ENCODE measurements at places on chromosomes 6 and 20.
A peak's percentile ranks its signal among the peaks of the same experiment; 100 is the strongest.

DNA sequence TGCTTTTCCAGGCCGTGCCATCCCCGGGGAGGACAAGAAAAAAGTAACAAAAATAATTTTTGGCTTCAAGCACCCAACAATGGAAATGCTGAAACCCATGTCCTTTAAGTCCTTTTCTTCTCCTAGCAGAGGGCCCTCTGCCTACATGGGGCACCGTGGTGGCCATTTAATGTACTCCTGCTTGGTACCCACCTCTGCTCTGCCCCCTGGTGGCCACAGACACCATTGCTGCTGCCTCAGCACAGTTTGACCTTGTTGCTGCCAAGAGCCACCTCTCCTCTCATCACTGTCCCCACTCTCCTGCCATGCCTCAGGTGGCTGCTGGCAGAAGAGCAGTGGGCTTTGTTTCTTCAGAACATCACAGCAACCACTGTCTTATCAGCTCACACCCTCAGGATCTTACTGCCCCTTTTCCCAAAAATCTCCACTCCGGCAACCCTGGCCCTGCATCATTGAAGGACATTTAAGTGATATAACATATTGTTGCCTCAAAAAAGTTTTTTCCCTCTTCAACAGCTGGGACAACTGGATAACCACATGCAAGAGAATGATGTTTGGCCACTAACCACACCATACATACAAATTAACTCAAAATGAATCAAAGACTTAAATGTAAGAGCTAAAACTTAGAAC, 12.9 kb upstream of the ARMC2 start:
- peak; percentile 93 for DNase-seq

- no peak for DNase-seq
These were observed 1.3 kb upstream of the CST9L start for GRCh38 chr20:23569570-23569969.

DNA sequence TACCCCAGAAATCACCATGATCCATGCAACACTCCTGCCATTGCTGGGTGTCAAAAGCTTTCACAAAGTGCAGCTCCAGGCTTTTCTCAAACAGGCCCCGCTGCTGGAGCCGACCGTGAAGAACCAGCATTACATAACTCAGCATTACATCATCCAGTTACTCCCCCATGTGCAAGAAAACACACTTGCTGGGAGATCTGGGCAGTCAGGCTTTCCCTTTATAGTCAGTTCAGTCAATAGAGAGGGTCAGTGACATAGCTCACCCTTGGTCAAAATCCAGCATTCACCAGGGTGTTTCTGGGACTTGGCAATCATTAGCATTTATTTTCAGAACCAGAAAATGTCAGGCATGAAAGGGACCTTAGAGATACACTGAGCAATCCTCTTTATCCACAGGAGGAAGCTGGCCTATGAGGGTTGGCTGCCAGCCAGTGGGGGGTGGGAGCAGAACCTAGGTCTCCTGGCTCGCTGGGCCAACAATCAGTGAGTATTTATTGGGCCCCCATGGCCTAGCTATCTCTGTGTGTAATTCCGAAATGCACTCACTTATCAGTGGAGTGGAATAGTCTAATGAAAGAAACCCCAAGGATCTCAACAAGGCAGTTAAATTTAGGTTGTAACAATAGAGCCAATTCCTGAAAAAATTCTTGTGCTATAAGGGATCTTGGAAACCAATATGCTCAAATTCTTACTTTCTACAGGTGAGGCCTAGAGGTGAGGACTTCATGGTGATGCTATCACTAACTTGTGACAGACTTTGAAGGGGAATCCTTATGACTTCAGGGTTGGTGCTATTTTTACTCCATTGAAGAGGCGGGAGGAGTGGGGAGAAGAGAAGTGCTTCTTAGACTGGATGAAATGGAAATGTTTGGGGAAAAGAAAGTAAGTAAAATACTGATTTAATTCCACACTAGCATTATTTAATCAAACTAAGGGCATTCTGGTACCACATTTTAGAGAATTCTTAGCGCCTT, 54.6 kb downstream of the LYRM4 start:
- no peak for DNase-seq

DNA sequence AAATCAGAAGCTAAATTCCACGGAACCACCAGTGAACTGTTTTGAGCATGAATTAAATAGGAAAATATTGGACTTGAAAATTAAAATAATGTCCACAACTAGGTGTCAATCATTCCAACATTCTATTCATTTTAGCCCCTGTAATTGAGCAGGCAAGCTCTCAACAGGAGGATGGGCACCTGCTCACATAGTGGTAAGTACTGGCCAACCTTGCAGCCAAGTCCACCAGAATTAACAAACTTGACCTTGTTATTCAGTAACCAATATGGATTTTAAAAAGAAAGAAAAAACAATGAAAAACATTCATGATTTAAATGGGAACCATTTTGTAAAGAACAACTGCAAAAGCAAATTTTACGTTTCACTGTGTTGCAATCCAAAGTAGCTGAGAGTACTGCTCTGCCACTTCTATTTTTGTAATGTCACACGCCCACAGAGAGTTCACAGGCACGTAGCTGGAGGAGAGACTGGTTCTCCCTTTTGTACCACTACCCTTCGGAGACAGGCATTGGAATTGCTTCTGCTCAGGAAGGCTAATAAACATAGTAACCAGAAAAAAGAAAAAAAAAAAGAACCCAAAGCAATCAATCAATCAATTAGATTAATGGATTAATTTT, 75.2 kb upstream of the F13A1 start:
- no peak for DNase-seq

- no peak for DNase-seq
These were observed 19.4 kb upstream of the SDHAF4 start for GRCh38 chr6:70547313-70547712.

DNA sequence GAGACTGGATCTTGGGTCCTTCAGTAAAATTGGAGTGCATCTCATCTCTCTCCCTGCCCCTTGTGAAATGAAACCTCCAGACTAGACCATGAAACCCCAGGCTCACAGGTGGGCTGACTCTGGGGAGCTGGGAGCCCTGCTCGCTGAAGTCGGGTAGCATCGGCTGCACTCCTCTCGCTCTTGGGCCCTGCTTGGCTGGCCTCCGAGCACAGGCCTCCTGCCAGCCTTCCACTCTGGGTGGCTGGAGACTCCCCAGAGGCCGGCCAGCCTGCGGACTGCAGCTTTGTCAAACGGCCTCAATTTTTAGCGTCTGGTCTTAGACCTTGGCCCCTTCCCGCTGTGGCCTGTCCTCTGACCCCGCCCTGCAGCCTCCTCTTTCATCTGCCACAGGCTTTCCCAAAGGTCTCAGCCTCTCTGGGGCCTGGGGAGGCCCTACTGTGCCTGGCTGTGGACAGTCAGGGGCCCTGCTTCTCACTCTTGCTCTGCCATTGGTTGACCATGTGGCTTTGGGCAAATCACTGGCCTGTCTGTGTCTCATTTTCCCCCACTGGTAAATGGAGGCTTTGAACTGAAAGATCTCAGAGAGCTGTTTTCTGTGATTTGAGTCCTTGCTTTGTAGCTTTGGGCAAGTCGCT, 45.1 kb downstream of the SRC start:
- DNase-seq: no peak

DNA sequence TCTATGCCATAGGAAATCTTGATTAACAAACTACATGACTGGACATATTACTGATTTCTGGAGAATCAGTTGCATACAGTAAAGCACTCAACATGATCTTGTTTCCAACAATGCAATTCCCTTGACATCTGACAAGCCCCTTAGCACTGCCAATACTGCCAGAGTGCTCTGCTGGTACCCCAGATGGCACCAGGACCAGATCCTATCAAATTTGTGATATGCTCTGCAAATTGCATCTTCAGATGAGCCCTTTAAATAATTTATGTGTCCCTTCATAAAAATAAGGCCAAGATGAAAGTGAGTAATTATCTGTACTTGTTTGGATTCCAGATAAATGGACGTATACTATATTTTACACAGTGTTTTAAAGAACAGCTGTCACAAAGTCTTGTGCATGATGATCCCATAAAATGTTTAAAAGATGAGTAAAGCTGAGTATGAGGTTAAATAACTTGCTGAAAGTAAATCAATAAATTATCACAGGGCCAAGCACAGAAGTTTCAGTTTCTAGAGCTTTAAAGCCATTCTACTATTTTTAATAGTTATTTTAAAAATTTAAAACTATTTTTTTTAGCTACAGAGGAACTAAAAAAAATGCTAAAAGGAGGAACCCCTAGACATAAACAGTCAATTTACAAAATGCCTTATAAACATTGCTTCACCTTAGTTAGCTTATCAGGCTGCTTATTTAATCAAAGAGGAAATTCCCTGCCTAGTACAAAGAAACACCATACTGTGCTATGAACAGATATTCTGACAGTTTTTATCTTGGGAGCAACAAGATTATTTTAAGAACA, 42.1 kb downstream of the NUDT3 start:
- no peak for DNase-seq

DNA sequence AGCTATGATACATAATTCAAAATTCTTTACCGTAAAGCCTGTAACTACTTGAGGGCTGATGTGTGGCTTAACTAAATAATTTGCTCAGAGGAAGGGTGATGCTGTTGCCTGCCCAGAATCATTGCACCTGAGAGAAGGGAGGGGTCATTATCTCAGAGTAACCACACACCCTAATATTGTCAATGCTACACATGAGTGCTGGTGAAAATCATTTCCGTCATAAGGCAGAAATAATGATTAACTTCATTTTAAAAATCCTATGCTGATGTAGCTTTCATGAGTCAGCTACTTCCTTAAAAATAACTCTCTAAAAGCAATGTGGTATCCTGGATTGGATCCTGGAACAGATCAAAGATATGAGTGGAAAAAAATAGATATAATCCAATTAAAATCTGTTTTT, 146.4 kb upstream of the FAM83B start:
- DNase-seq: no peak

DNA sequence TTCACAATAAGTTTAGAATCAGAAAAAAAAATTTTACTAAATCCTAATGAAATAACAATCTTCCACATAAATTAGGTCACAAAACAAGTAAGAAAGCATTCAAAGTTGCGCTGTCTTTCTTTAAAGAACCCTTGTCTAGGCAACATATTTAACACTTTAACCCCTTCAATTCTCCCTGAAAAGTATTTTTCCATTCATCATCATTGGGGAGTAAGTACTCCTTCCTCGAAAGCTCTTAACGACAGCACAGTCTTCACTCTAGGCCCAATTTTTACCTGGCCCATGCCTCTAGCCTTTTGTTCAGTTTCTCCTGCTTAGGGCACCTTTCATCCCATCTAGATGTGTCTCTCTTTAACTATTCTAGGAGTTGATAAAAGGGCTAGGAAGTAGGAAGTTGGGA, 2.6 kb downstream of the TSPYL1 start:
- DNase-seq: no peak

GRCh38 chr6:41588111-41588510, 41.9 kb downstream of the FOXP4 start:
- no peak for DNase-seq

- no peak for DNase-seq
These were observed 167.2 kb upstream of the MAP3K7 start for GRCh38 chr6:90753820-90754643.

GRCh38 chr6:22598339-22598738, 29.0 kb downstream of the HDGFL1 start:
- no peak for DNase-seq

- no peak for DNase-seq
These were observed 68.0 kb upstream of the KCNQ5 start for GRCh38 chr6:72553531-72554511.

GRCh38 chr6:29439006-29439405, at the start of gene OR10C1:
TSS of gene OR10C1 (plus strand) at chr6:29439306. CDS start at chr6:29440016, 710 bp downstream.
- no peak for DNase-seq

GRCh38 chr6:22784601-22785410, 215.4 kb downstream of the HDGFL1 start:
- DNase-seq: no peak

DNA sequence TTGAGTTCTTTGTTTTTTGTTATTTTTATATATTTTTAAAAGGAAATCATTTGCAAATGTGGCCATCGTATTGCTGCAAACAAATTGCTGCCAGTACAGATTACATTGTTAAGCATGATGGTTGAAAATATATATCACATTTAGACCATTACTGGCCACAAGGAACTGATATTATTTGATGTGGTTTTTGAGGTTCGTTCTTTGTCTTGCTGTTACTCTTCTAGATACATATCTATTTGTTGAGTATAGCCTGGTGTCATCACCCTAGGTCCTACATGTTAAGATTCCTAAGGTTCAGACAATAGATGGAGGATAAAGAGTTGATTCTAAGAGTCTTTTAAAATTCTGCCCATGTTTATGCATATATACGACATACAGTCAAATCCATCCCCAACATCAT, 306.0 kb downstream of the FARS2 start:
- DNase-seq: no peak

DNA sequence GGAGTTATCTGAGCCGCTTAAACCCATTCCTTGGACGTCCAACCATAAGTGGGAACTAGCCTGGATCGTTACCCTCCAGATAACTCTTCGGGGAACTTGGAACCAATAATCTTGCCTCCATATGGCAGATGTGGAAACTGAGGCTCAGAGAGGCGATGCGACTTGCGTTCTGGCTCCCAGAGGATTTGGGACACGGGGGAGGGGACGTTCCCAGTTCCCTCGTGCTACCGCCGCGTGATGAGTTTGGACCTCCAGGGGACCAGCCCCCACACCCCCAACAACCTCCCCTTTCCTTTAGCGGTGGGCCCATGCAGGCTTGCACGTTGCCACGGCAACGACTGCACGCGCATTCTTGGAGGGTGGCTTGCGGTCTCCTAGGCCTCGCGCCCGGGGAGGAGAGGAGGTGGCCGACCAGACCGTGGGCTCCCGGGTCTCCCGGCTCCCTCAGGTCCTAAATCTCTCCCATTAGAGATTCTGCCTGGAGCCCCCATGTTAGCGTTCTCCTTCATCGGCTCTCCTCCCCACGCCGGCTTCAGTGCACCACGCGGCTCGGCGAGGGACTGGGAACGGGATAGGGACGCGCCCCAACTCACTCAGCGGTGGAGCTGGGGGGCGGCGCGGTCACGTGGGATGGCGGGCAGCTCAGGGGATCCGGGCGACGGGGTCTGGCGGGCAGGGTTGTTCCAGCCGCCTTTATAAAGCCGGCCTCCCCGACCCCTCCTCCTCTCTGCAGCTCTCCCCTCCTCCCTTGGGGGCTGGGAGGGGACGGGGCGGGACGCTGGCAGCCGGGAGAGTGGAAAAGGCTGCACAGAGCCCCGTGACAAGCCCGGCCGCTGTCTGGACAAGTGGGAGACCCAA, at the start of gene PLTP:
TSS of gene PLTP (minus strand) at position 670 of the 858 bp plus-strand sequence. CDS start 703 bp downstream, outside the sequence.
- DNase-seq: no peak

GRCh38 chr6:71396410-71396801, 107.8 kb downstream of the OGFRL1 start:
- no peak for DNase-seq

GRCh38 chr20:42483730-42484303, 705.9 kb downstream of the PTPRT start:
- no peak for DNase-seq

GRCh38 chr6:52135217-52135616, 47.8 kb upstream of the PKHD1 start:
- no peak for DNase-seq

GRCh38 chr20:1275919-1276318, 9.8 kb downstream of the SNPH start:
- no peak for DNase-seq

GRCh38 chr6:52598123-52598823, 21.4 kb upstream of the TRAM2 start:
- DNase-seq: no peak

All from mesenteric fat pad (tissue), 1 donor.